ENCODE measurements at places on chromosomes 6 and 20.
A peak's percentile ranks its signal among the peaks of the same experiment; 100 is the strongest.

DNA sequence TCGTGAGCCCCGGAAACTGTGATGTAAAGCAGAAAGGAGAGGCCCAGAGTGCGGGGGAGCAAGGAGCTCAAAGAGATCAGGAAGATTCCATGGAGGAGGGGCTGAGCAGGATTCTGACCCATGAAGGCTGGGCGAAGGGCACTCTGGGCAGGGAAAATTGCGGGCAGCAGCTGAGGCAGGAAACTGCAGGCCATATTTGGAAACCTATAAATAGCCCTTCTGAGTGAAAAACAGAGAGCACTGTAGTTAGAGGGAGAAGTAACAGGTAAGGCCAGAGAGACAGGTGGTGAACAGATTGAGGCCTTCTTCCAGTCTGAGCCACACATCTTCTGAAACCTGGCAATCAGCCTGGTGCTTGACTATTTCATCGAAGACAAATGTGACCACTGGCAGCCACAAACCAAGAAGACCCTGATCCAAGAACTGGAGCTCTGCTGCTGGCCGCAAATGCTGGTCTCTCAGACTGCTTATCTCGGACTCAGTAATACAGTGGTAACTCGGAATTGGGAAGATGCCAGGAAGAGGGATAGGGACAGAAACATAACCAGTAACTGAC, 14.1 kb upstream of the BEND3 start:
- no peak for DNase-seq

DNA sequence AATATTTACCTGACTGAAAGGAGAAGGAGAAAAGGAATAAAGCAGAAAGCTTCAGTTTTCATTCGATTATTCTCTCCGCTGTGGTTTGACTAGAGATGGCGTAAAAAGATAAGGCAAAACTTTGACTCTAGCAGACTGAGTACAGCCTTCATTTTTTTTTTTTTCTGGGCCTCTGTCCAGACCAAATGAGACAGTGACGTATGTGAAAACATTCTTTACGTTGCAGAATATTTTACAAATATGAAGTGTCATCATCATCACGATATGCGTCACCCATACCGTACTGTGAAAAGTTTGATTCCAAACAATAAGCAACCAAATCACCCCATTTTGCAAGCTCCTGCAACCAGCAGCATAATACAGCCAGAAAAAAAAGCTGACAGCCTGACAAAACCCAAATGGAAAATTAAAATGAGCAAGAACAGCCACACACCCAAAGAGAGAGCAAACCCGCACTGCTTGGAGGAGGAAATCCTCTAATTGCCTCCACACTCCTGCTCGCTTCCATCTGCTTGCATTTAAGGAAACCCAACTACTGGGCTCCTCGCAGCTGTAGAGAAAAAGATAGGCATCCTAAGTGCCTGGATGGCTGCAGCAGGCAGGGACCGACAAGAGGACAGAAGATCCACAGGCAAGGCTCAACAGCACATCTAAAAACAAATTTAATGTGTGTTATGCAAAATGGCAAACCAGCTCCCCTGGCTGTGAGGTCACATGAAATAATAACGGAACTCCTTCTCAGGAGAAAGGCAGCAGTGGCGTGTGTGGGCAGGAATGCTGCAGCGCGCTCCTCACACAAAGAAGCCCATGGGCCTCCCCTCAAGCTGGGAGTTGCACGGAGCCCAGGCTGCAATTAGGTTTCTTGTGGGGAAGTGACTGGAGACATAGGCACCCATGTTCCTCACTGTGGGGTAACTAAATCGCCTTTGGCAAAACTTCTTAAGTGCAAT, 113.1 kb downstream of the FYN start:
- DNase-seq, result peak; percentile 92

DNA sequence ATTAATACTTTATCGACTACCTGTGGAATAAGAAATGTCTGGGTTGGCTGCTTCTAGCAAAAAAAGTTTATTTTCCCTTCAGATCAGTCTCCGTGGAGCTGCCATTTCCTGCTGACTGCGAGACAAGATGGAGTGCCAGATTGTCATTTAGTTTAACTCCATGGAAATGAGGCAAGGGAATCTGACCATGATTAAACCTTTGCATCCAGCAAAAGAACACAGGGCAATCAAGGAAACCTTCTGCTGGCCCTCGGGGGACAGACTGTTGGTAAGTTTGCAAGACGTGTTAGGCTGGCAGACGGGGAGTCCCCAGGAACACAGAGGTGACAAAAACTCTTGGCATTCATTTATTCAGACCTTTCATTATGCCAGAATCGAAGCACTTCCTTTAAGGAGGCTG, 52.2 kb upstream of the SPACA1 start:
- no peak for DNase-seq

GRCh38 chr20:7392542-7393206, 547.6 kb downstream of the HAO1 start:
- no peak for DNase-seq

GRCh38 chr6:82584856-82585255, 221.2 kb downstream of the TPBG start:
- no peak for DNase-seq

- DNase-seq, result peak; percentile 73
Measured at GRCh38 chr20:45011108-45011526, 44.8 kb downstream of the STK4 start.

DNA sequence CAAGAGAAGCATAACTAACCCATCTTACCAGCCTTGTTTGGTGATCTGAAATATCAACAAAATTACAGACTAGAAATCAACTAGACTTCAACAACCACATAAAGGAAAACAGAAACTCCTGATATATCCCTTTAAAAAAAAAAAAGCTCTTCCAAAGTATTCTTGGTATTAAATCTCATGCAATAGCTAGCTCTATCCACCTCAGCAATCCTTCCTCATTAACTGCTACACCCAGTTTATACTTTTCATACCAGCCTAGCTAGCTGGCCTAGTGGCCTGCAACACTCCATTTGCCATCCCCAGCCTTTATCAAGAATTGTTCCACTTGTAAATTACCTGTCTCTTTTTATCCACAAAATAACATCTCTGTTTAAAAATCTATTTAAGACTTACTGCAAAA, 69.0 kb downstream of the BACH2 start:
- DNase-seq, result no peak

GRCh38 chr20:7503501-7503900, 436.8 kb downstream of the HAO1 start:
- no peak for DNase-seq

DNA sequence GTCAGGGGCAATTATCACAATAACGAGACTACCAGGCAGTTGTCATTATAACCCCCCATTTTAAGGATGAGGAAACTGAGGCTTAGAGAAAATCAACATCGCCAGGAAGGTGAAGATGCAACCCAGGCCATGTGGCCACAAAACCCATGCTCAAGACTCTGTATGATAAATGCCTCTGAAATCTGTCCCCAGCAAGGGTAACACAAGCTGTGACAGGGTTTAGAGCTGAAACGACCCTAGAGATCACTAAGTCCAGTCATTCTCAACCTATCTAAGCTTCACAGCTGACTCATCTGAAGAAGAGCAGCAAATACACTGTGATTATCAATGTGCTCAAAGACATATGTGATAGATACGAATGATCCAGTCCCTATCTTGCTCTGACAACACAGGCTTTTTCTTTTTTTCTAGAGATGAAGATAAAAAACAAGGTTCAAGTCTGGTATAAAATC, 47.0 kb downstream of the ARHGAP18 start:
- DNase-seq, result no peak

DNA sequence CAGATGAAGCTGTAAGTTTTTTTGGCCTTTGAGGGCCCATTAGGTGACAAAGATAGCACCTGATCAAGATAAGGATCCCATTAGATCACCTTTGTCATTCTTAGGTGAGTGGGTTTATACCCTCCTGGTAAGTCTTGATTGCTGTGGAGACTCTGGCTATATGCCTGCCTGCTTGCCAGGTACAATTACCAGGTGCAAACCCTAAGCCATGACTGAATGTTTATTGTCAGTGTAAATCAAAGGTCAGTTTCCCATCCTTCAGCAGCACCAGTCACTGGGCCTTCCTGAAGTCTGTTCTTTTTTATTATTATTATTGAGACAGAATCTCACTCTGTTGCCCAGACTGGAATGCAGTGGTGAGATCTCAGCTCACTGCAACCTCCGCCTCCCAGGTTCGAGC, 106.4 kb upstream of the FOXO3 start:
- no peak for DNase-seq

- DNase-seq, result peak; percentile 87
Measured at GRCh38 chr6:169145496-169145895, 108.2 kb downstream of the THBS2 start.

GRCh38 chr20:23547613-23548012, 20.7 kb downstream of the CST9L start:
- DNase-seq, result no peak

GRCh38 chr20:49892817-49893216, 22.5 kb downstream of the SPATA2 start:
- DNase-seq, result no peak

- DNase-seq, result peak; percentile 49
Measured at GRCh38 chr6:17574866-17575560, 25.1 kb upstream of the FAM8A1 start.

DNA sequence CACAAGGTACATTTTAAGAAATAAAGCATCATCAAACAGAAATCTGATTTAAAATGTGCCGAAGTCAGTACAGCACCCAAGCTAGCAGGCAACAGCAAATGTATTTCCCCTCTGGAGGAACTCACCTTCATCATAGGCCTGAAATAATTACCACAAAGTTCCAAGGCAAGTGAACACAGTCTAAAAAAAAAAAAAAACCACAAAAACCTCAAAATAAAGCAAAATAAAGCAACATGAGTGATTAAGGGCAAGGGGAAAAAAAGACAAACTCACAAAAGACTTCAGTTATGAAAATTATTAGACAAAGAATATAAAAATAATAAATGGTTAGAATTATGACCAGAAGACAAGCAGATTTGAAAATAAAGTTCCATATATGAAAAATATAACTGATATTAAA, 10.4 kb downstream of the GPR63 start:
- no peak for DNase-seq

DNA sequence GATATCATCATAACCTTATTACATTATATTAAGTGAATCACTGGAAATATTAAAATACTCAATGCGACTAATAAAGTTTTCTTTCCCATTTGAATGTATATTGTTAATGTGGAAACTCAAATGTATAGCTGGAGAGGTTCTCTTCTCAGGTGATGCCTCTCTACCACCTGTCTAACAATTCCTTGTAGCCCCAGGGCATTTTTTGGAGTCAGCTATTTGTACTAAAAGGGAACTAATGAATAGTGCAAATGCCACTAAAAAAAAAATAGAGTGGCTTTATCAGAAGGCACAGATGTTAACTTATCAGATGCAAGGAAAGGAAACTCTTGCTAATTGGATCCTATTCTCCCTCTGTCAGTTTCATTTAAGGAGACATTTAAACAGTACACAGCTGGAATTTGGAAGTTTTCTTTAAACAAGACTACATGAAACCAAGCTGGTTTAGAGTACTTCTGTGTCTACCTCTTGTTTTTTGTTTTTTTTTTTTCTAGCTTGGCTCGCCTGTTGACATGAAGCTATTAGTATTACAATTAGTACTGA, 897.0 kb upstream of the SLC35B3 start:
- DNase-seq, result no peak

GRCh38 chr6:133368664-133369063, 127.5 kb downstream of the EYA4 start:
- DNase-seq, result no peak

- DNase-seq, result no peak
Measured at GRCh38 chr6:56794421-56794820, 151.7 kb upstream of the DST start.

DNA sequence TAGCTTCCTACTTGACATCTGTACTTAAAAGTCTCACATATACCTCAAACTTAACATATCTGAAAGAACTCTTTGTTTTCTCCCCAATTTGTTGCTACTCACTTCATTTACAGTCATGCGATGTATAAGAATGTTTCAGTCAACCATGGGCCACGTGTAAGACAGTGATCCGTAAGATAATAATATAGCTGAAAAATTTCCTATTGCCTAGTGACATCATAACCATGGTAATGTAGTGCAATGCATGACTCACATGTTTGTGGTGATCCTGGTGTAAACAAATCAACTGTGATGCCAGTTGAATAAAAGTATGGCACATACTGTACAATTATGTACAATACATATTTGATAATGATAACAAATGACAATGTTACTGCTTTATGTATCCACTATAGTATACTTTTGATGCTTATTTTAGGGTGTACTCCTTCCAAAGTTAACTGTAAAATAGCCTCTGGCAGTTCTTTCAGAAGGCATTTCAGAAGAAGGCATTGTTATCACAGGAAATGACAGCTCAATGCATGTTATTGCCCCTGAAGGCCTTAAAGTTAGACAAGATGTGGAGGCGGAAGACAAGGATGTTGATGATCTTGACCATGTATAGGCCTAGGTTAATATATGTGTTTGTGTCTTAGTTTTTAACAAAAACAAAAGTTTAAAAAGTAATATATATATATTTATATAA, 579.0 kb downstream of the EPHA7 start:
- DNase-seq, result no peak

DNA sequence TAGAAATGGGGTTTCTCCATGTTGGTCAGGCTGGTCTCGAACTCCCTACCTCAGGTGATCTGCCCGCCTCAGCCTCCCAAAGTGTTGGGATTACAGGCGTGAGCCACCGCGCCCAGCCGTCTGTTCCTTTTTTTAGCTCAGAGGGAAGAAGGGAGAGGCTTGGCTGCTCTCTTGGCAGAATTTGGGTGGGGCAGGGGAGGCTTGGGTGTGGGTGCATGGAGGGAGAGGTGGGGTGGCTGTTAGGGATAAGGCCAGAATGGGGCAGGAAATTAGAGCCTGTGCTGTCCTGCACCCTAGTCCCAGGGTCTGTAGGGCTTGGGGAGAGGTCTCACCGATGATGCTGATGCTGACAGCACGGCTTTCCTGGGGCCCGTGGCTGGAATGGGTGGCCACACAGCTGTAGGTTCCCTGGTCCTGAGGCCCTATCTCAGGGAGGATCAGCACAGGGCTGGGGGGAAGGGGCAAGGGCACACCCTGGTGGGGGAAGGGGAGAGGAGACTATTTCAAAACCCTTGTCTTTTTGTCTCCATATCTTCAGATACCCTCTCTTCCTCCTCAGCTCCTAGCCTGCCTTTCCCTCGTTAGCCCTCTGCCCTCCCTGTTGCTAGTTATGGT, 2.0 kb downstream of the AGER start:
- DNase-seq, result no peak

DNA sequence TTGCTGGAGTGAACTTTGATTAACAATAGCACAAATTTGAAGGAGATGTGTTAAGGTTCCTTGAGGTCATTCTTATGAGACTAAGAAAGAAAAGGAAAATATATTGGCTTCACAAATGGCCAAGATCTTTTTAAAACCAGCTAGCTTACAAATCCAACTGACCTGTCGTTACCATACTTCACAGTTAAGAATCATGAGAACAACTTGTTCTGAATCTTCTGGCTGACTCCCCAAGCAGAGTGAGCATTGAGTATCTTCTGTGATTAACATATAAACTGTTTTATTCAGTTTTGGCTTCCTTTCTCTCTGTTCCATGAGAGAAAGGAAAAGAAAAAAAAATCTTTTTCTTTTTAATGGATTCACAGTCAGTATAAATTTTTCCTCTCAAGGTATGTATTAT, 277.1 kb downstream of the KHDC1L start:
- DNase-seq, result no peak

Measured in fibroblast of villous mesenchyme (primary cell).